ENCODE measurements at places on chromosomes 3 and 15. TPM values are rescaled to one million over a fixed set of nuclear protein-coding genes. Genes with fewer than 3 reads are reported as not detected.

DNA sequence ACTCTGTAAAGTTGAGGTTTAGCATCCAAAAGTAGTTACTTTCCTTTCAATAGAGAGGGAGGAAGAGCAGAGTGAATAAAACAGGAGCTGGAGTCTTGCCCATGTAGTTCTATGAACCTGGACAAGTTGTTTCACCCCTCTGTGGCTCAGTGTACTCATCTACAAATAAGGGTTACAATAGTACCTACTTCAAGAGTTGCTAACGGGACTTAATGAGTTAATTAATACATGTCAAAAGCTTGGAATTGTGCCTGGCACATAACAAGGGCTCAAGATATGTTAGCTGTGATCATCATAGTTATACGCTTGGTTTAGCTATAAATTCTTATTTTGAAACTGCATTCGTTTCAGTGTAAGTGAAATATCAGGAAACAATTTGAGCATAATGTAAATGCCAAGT, 388.5 kb upstream of the THBS1 start:
- no peak for DNase-seq

DNA sequence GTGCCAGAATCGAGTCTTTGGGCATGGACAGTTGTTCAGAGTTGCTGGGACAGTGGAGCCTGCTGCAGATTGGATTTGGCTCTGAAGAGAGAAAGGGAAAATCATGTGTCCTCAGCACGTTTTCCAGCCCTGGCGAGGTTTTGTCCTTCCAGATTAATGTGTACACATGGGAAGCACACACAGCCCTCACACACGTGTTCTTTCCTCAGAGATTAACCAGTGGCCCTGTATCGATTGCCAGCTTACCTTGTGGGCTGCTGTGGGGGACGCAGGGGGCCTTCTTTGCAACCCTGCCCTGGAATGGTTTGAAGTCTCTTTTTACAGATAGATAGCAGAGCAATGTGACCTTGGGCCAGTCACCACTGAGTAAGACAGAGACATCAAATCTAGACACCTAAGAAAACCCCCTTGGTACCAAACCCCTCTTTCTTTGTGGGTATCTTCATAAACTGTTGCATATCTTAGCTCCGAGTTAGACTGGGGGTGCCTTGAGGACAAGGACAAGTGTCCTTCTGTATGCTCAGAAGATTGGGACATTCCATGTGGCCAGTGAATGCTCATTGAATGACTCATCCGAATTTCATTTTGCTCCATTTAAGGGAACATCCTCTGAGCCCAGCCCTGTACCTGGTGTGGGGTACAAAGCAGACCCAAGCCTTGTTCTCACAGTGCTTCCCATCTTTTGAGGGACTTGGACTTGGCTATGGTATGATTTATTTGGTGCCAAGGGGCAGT, 48.0 kb downstream of the SMAD6 start:
- DNase-seq: peak; percentile 30

DNA sequence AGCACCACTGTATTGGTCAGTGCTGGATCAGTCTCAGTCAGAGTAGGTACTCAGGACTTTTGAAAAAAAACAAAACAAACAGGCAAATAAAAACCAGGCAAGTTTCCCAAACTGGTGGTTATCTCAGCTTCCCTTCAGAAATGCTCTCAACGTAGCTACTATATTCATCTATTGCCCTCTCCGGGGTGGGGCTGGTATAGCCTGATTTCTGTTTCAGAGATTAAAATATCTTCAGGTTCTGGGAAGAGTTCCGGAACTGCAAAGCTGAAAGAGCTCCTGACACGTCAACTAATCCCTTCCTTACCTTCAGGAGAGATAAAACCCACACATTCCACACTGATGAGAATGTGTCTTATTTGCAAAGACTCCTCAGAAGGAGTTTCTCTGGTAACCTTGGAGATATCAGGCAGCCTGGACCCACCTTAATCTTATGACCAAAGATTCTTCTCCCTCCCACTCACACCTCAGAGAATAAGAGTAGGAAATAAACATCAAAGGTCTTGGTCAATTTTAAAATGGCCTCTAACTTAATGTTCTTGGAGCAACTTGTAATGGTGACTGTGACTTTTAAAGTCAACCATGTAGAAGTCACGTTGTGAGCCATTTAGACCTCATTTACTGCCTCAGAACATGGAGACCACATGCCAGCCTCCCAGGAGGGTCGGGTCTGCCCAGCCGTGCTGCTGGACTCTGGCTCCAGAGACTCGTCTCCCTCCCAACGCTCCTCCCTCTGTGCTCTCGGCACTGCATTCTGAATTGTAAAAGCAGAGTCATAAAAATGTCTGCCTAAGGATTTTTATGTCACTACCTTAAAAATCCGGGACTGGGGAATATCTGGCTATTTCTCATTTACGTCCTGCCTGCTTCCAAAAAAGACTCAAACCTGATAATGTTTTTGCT, 53.8 kb downstream of the CDCP1 start:
- DNase-seq: no peak

- DNase-seq: peak; percentile 44
Measured at GRCh38 chr3:66393333-66394005, 107.4 kb downstream of the LRIG1 start.

DNA sequence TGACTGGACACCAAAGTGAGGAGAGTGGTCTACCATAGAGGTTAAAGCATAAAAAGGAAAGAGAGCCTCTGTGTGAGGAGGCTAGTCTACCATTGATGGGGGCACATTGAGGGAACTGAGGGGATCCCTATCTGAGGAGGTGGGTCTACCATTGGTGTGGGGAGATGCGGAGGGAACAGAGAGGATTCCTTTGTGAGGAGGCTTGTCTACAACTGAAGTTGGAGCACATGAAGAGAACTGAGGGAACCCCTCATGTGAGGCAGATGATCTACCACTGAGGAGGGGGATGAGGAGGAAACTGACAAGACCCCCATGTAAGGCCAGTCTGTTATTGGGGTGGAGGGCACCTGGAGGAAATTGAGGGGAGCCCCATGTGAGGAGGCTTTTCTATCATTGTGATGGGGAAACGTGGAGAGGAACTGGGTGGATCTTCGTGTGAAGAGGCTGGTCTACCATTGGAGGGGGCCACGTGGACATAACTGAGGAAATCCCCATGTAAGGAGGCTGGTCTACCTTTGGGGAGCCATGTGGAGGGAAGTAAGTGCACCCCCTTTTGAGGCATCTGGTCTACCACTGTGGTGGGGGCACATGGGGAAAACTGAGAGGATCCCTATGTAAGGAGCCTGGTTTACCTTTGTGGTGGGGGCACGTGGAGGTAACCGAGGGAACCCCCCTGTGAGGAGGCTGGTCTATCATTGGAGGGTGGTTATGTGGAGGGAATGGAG, 160.1 kb downstream of the FBLN2 start:
- DNase-seq: no peak

GRCh38 chr3:166533740-166534139, 696.5 kb upstream of the BCHE start:
- DNase-seq: no peak

GRCh38 chr15:99680276-99680675, 53.0 kb downstream of the LYSMD4 start:
- DNase-seq: no peak

MINAR1 gene
- 0.36 TPM for total RNA-seq

FRMD4B gene
- 12.9 TPM for total RNA-seq

NRROS gene
- total RNA-seq: 7.5 TPM

IGSF11 gene
- 8.3 TPM for total RNA-seq

All from sigmoid colon (tissue), 7 donors.